ENCODE measurements at places on chromosomes 7 and 10.

GRCh38 chr10:102713539-102713813 is 721 bp downstream of the ARL3 start:
- DNase-seq = no peak

- DNase-seq = no peak
These were observed 527.8 kb downstream of the MDFIC start for GRCh38 chr7:115449689-115450088.

GRCh38 chr10:46525177-46525823 is 31.2 kb downstream of the GPRIN2 start:
- no peak for DNase-seq

DNA sequence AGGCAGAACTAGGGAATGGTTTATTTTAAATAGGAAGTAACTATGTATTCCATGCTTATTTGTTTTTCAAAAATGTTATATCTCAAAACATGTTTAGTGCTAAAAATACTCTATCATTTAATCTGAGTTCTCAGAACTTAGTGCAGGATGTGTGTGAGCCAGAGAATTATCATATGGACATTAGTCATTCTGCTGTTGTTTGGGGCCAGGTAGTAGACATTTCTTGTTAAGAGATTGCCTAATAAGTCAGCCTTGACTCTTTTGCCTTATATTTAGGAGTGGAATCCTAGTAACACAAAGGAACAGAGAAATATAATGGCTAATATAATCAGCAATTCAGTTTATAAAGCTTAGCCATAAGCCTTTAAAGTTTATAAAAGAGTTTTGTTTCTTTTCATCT is 149.8 kb downstream of the CCSER2 start:
- DNase-seq = no peak

DNA sequence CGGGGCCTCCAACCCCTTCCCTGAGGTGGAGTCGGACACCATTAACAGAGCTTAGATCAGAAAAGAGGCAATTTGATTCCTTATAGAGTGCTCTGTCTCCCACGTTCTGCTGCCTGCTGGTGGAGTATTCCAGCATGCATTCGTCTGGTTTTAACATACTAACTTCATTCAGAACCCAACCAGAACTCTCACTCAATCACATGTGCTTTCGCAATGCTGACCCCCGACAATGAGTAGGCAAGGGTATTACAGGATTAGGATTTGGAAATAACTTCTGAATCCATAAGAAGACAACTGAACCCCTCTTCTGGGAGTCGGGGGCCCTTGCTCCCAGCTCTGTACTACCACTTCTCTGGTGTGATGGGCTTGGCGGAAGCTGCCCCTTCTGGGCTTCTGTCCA is 55.7 kb upstream of the HABP2 start:
- no peak for DNase-seq

DNA sequence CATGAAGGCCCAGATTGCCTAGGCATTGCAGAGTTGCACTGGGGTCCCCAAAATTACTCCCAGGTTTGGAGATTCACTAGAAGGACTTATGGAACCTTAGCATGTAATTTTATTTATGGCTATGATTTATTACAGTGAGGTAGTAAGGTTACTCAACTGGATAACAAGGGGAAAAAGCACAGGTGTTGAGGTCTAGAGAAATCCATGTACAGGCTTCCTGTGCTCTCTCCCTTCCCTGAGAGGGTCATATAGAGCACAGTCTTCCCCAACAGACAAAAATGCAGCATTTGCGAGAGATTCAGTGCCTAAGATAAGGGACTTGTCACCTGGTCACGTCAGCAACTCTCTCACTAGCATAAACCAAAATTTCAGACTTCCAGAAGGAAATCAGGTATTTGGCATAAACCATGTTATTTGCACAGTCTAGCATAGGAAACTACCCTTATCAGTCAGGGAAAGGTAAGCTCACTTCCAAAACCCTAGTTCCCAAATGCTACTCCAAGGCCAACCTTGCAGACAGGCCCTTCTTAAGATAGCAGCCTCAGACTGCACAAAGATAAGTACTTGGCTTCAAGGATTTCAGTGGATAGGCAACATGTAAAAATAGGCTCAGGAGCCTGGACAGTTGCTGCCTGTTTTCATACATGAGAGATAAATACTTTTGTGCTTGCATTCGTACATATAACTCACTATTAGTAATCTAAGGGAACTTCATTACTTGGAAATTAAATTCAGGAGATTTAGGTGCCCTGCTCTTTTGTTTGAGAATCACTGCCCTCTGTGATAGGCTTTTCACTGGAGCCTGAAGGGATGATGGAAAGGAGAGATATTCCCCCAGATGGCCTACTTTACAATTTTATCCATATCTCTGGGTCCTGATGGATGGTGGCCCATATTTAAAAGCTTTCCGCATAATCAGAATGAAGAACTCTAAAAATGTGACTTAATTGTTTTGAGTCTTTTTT is 378.4 kb upstream of the LRGUK start:
- DNase-seq = no peak
